HT-29 (cell line): ENCODE measurements at places on chromosomes 7 and 10. TPM values are rescaled to one million over a fixed set of nuclear protein-coding genes. Genes with fewer than 3 reads are reported as not detected.

Gene ITPRID1
- 0.05 TPM in 1 of 2 replicates, not detected in the other for total RNA-seq

Gene PRRT4
- total RNA-seq: 0.16 TPM in 1 of 2 replicates, not detected in the other

Gene PGAM2
- total RNA-seq: 0.56 TPM in 1 of 2 replicates, not detected in the other

Gene SRGN
- 0.13 TPM in 1 of 2 replicates, not detected in the other for total RNA-seq

Gene SUFU
- 1.8 and 2.0 TPM in 2 replicates for total RNA-seq

Gene SEC61A2
- 2.2 and 6.3 TPM in 2 replicates for total RNA-seq

Gene CADPS2
- total RNA-seq: 1.6 and 1.7 TPM in 2 replicates

Gene CLCN1
- total RNA-seq: 2.8 and 3.0 TPM in 2 replicates

Gene CLRN3
- total RNA-seq: 17.7 and 21.5 TPM in 2 replicates

Gene ZCWPW1
- total RNA-seq: 0.76 and 1.0 TPM in 2 replicates

Gene CPEB3
- 0.65 and 0.74 TPM in 2 replicates for total RNA-seq

Gene ASCC1
- total RNA-seq: 12.1 and 12.2 TPM in 2 replicates

Gene RAMP3
- total RNA-seq: not detected in 2 replicates

Gene TES
- 91.9 and 96.7 TPM in 2 replicates for total RNA-seq

Gene HOXA7
- total RNA-seq: 5.6 and 10.7 TPM in 2 replicates

Gene NEUROD6
- not detected in 2 replicates for total RNA-seq

Gene FAM25G
- not detected in 2 replicates for total RNA-seq

- DNase-seq: no peak
Observed at GRCh38 chr10:48543182-48543844, 61.6 kb downstream of the ARHGAP22 start.

GRCh38 chr10:77463967-77464745, 173.5 kb downstream of the KCNMA1 start:
- DNase-seq: no peak

GRCh38 chr7:137421366-137421765, 77.8 kb upstream of the PTN start:
- no peak for DNase-seq

GRCh38 chr7:71538210-71538609, 406.3 kb downstream of the GALNT17 start:
- DNase-seq: no peak

- peak; percentile 62 for DNase-seq
Observed at GRCh38 chr10:11793762-11794479, 29.2 kb upstream of the PROSER2 start.

DNA sequence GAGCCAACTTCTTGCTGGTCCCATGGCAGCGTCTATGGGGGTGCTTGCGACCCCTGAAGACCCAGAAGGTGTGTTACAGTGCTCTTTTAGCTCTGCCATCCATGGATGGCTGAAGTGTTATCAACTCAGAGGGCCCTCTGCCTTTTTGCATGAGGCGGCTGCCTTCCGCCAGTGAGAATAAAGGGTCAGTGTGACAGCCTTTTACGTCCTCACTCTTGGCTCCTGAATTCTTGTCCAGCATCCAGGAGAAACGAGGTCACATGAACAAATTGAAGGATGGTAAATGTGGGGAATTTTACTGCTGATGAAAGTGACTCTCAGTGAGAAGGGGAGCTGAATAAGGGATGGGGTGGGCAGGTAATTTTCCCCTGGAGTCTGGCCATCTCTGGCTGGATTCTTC, 24.1 kb downstream of the SSMEM1 start:
- no peak for DNase-seq

GRCh38 chr7:152128252-152128651, 102.8 kb downstream of the GALNT11 start:
- DNase-seq: no peak

GRCh38 chr7:93884541-93884940, 6.0 kb downstream of the TFPI2 start:
- no peak for DNase-seq

- no peak for DNase-seq
Observed at GRCh38 chr7:67341153-67341768, 344.6 kb downstream of the TYW1 start.

- DNase-seq: no peak
Observed at GRCh38 chr10:46514899-46515298, 41.6 kb downstream of the GPRIN2 start.

DNA sequence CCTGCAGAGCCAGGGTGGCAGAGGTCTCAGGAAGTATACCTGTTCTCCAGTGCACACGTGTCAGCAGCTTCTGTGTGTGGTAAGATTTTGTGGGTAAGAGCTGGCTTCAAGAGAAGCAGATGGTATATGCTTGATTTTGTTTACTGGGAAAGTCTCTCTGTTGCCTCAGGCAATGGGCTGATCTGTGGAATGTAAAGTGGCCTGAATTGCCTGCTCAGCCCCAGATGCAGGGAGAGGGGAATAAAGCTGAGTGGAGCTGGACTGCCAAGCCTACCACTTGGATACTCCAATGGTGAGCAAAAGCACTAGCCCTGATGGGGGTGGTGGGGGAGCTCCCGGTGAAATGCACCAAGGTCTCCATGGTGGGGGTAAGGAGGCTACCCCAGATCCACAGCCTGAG, 156.1 kb downstream of the WDR11 start:
- no peak for DNase-seq

DNA sequence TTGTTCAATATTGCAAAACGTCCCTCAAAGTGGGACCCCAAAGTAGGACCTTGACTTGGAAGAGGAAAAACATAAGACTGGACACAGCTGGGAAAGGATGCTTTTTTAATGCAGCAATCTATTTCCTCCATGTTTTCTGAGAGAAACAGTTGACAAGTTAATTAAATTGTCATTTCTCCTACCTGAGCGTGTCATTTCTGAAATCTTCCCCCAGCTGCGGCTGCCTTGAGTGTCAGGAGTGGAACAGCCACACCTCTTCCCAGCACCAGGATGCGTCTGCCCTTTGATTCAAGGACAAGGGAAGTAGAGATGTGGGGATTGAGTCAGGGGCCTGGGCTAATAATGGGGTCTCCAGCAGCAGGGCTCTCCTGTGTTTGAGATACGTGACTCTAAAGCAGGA, 171.3 kb downstream of the HECW1 start:
- no peak for DNase-seq

DNA sequence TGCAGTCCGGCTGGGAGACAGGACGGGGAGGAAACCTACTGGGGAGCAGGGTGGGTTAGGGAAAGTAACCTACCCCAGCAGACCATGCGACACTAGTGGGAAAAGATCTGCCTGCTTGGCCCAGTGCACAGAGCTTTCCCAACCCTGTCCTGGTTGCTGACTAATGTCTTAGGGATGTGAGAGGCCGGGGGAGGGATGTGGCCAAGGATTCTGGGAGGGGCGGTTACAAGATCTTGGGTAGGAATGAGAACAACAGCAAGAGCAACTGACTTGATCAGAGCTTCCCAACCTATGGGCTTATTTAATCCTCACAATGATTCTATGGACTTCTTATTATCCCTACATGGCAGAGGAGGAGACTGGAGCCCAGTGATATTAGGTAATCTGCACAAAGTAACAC, 24.0 kb upstream of the EIF5AL1 start:
- DNase-seq: peak; percentile 5

- no peak for DNase-seq
Observed at GRCh38 chr7:40527723-40528122, 392.9 kb downstream of the SUGCT start.

GRCh38 chr7:57482-58255, 134.7 kb upstream of the FAM20C start:
- no peak for DNase-seq

GRCh38 chr7:74344786-74345185, 55.6 kb downstream of the CLIP2 start:
- DNase-seq: no peak

GRCh38 chr7:69625238-69625637, 27.0 kb downstream of the AUTS2 start:
- no peak for DNase-seq

DNA sequence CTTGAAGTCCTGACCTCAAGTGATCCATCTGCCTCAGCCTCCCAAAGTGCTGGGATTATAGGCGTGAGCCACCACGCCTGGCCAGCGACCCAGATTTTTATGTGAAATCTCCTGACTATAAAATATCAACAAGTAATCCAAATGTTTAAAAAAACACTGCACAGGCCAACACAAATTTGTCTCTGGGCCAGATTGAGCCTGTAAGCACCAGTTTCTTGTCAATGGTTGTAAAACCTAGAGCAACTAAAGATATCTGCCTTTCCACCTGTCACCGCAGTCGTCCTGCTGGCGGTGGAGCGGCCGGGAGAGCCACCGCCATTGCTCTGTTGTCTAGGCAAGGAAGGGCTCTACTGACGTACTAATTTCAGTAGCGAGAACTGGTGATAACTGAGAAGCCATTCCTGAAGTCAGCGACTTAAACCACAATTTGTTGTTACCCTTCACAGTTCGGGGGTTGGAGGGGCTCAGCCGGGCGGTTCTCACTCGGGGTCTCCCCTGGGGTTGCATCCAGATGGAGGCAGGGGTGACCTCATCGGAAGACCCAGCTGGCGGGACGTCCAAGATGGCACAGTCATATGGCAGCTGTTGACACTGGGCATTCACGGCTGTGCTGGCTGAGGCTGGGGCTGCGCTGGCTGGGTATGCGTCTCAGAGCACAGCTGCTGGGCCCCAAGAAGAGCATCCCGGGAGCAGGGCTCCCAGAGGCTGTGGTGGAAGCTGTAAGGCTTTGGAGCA, 55.2 kb upstream of the PDGFA start:
- no peak for DNase-seq

DNA sequence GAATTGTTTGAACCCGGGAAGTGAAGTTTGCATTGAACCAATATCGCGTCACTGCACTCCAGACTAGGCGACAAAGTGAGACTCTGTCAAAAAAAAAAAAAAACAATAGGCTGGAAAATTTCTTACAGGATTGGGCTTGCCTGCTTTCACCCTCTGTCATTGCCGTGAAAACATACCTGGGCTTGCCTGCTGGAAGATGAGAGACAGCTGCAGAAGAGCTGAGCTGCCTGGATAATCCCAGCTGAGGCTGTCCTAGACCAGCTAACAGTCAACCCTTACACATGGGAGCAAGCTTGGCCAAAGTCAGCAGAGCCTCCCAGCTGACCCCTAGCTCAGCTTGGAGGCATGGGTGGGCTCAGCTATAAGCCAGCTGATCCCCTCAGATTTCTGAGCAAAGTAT, 306.2 kb downstream of the CCSER2 start:
- DNase-seq: no peak

GRCh38 chr7:87499494-87499893, 24.0 kb upstream of the ABCB4 start:
- DNase-seq: no peak

DNA sequence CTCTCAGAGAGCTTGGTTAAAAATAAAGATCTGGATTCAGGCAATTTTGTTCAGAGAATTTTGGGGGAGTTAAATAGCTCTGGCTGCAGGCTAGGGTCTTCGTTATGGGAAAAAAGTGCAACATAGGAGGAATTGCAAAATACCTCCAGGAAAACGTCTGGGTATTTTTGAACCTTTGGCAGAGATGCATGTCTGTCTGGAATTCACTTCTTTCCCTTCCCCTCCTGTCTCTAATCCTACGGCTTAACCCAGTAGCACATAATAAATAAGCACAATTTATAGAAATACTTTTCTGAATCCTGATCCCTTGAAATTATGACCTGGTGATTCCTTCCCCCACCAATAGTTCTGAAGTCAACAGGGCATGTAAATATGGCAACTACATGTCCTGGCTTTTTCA, 19.3 kb upstream of the NUP205 start:
- no peak for DNase-seq

GRCh38 chr10:114521255-114521654, 117.0 kb upstream of the AFAP1L2 start:
- DNase-seq: no peak

DNA sequence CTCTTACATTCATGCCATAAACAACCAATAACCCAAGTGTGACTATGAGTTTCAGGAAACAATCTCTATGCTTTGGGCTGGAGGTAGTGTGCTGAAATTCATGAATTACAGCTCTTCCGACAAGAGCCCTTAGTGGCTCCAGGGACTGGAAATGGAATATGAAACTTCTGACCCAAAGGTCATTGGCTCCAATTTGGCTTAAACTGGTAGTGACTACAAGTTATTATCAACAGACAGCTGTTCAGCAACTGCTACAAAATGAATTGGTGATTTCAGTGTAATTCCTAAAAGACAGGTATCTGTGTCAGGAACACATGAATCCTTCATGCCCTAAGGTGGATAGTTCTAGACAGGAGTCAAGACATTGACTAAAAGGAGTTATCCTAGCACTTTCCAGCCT, 745.4 kb downstream of the PHTF2 start:
- no peak for DNase-seq

DNA sequence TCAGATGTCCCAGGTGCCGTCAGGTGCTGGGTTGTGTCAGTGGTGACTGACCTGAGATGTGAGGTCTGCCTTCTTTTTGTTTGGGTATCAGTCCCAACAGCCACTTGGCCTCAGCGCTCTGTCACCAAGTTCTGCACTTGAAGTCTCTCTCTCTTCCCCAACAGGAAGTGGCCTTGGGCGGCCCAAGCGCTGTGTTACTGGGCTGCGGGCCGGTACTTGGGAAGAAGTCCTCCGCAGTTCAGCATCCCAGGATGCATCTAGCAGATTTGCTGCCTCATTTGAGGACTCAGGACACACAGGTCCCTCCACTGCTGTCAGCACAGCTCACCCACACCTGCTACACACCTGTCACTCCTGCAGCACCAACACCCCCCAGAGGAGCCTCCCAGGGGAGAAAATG, 40.1 kb downstream of the LYZL2 start:
- DNase-seq: no peak

DNA sequence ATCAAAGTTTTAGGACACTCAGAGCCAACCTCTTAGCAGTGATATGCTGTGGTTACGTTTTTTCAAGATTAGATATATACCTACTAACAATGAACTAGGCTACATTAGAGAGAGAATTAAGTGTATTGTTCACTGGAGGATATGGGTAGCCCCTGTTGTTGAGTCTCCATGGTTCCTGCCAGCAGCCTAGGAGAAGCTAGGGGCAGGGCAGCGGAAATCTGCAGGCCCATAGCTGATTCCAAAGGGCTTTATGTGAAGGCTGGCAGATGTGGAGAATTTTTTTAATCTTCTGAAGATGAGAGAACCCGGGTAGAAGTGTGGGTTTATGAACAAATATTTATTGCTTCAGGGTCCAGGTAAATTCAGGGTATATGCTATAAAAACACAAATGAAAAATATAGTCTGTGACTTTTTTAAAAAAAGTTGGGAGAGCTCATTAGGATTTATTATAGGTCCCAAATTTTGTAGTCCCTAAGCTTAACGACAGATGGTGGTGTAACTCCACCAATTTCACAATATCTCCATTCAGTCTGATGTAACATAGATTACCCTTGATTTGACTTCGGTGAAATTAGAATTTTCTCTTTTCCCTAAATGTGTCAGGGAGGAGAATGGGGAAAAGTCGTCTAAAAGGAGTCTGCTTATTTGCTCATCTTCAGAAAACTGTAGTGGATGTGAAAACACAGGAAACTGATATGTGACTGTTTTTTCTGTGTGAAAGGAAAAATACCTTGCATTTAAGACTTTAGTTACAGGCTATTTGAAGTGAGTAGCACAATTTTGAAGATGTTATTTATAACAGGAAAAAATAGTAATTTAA, 163.0 kb upstream of the PPP1R3A start:
- DNase-seq: peak; percentile 82
